NCI-H2107 (cell line): ENCODE measurements at places on chromosomes 11 and 22.
A peak's percentile ranks its signal among the peaks of the same experiment; 100 is the strongest.

DNA sequence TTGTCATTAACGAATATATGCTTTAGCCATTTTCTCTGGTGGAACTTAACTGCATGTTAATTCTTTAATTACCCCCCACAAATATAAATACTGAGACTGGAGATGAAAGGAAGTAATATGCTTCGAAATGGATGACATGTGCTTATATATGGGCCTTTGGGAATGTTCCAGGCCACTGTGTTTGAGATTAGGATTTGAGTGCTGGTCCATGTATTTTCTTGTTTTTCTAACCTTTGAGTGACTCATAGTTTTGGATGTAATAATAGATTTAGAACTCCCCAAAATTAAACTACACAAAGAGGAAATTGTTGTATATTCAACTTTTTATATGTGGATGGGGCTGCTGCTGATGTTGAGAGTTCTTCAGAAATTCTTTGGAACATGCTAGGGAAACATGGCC, 54.2 kb downstream of the EXT2 start:
- DNase-seq = no peak

DNA sequence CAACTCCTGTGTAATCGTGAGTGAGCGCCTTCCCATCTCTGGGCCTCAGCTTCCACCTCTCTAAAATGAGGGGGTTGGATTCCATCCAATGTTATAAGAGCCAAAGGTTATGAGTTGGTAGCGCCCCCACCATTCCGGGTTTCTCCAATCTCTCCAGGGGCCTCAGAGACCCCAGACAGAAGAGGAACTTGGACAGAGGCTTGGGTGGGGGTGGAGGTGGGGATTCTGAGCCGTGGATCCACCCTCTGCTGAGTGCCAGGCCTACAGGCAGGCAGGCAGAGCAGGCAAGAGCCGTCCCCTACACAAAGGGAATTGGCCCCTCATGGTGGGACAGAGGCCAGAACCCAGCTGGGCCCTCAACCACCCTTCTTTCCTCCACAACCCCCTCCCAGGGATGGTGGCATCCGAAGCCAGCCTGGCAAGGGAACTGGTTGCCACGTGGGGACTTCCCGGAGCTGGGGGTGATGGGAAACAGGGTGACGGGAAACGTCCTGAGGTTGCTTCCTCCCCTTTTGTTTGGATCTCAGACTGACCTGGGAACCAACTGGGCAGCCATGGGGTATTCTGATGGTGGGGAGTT, 31.8 kb downstream of the TXN2 start:
- no peak for DNase-seq

DNA sequence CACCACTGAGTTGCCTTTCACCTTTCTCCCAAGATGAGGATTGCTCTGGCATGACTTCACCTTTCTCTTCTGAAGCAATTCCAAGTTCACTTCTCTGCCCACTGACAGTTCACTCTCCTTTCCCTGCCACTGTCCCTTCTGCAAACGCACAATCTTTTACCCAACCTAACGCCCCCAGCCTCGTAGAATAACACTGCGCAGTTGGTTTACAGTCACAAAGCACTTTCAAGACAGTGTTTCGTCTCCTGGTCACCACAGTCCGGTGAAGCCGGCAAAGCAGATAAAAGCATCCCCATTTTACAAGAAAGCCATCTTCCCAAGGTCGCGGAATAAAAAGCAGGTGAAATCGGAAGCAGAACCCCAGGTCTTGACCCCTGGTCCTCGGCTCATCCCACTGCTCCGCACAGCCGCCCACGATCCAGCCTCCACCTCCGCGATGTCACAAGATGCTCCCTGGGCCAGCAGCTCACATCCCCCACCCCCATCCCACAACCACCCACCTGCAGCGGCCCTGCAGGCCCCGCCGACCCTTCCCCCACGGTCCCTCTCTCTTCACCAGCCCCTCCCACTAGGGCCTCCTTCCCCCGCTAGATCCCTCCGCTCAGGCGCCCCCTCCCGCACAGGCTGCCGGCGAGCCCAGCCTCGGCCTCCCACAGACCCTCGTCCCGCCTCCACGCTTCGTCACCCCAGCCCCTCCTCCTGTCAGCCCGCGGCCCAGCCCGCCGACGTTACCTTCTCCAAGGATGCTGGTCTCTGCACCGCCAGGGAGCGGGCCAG, 585 bp downstream of the PI4KA start:
- DNase-seq = peak; percentile 38

DNA sequence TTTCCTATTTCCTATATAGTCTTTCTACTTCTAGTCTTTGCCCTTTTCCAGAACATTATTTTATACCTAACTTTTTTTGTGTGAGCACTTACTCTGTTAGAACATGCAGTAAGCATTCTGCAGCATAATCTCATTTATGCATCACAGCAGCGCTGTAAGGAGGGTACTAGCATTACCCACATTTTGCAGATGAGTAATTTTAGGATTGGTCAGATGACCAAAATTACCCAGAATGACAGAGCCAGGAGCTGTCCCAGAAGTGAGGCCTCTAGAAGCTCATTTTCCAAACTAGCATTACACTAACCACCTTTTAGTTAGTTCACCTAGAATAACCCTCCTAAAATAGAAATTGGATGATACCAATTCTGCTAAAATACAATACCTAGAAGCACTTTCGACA, 47.1 kb upstream of the ARHGAP32 start:
- no peak for DNase-seq

GRCh38 chr22:19937616-19938473, 3.7 kb upstream of the COMT start:
- no peak for DNase-seq

GRCh38 chr11:22786475-22786874, 43.1 kb downstream of the SVIP start:
- DNase-seq = no peak

GRCh38 chr11:391117-392017, 2.6 kb upstream of the PKP3 start:
- no peak for DNase-seq

- no peak for DNase-seq
These were observed 11.3 kb downstream of the HTATIP2 start for GRCh38 chr11:20374741-20375300.
